ENCODE measurements at places on chromosomes 7 and 10.

DNA sequence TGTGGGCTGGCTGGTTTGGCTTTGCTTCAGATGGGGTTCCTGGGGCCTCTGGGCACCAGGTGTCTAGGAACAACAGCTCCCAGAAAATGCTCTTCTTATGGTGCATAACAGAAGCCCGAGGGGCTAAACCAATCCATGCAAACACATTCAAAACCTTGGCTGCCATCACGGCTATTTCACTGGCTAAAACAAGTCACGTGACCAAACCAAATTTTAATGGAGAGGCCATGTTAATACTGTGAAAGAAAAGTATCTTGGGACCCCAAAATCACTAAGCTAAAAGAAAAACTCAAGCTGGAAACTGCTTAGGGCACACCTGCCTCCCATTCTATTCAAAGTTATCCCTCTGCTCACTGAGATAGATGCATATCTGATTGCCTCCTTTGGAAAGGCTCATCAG is 19.1 kb upstream of the KCNK18 start:
- no peak for DNase-seq

DNA sequence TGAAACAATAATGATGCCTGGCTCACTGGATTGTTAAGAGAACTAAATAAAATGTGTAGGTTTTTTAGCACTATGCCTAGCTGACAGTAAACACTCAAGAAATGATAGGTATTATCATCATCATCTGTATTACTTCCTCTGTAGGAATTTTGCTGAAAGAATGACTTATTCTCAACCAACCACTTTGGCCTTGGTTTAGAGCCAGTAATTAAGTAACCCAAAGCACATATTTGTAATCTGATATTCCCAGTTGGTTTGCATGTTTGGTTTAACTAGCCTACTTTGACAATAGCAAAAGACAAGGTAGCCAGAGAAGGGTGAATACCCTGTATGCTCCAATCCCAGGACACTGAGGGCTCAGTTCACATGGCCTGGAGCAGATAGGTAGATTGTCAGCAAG is 34.4 kb downstream of the BCAP29 start:
- peak; percentile 68 for DNase-seq

DNA sequence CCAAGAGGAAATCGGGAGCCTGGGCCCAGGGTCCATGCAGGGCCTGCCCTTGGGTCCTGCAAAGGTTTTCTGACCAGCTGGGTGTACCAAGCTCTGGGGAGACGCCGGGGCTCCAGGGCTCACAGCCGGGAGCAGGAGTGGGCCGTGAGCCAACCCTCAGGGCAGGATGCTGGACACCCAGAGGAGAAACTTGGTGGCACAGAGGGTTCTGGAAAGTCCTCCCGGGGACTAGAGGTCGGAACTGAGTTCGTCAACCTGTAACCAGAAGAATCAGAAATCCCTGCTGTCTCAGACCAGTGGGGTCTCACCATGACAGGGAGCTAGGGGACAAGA is 29.2 kb upstream of the PPP2R2D start:
- DNase-seq, result no peak

- DNase-seq, result no peak
Observed at GRCh38 chr7:1187127-1187526, 27.1 kb upstream of the ZFAND2A start.

DNA sequence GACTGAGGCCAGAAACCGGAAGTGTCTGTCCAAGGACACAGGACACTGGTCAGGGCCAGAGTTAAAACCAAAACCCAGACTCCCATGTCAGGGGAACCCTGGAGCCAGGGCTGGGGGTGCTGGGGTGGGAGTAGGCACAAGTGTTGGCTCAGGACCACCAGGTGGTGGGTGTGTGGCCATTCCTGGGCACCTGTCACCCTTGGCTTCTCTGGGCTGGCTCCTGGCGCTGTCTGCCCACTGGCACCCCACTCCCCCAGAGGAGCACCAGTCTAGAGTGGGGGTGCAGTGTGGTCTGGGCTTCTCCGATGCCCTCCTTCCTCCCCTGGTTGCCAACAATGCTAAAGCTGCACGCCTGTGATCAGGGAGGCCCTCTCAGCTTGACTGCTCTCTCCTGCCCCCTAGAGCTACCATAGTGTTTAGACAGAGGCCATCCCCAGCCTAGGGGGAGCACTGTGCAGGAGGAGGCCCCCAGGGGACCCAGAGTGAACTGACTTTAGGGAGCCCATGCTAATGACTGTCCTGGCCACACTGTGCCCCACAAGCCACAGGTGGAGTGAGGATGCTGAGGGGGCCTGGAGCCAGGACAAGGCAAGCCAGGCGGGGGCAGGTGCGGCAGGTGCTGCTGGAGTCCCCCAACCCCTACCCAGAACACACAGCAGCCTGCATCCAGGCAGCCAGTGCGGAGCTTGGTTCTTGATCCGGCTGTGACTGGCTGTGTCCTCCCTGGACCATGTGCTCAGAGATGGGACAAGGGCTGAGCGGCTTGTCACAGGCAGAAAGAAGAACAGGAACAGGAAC is 11.0 kb downstream of the RASGEF1A start:
- DNase-seq, result no peak

DNA sequence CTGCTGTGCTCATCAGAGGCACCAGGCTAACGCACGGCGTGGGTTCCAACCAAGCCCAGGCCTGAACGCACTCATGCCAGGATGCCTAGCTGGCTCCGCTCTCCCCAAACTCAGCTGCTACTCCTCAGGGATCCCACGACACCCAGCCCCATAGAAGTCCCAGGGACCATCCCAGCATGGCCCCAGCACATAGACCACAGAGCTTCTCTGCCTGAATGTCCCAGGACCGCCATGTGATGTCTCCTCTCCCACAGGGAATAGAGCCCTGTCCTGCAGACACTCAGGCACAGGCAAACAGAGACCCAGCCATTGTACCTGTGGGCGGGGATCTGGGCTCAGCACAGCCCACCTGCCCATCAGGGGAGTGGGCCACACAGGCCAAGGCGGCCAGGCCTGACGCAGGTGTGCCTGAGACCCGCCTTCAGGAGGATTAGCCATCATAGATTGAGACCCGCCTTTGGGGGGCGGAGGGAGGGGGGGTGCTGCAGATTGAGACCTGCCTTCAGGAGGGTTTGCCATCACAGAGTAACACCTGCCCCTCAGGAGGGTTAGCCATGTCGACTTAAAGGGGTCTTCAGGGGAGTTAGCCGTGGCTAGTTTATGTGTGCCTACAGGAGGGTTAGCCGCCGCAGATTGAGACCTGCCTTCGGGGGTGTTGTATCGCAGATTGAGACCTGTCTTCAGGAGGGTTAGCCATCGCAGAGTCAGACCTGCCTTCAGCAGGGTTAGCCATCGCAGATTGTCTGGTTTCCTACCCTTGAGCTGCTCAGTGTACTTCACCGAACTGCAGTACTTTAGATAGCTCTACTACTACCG is 29.0 kb downstream of the RASGEF1A start:
- no peak for DNase-seq

DNA sequence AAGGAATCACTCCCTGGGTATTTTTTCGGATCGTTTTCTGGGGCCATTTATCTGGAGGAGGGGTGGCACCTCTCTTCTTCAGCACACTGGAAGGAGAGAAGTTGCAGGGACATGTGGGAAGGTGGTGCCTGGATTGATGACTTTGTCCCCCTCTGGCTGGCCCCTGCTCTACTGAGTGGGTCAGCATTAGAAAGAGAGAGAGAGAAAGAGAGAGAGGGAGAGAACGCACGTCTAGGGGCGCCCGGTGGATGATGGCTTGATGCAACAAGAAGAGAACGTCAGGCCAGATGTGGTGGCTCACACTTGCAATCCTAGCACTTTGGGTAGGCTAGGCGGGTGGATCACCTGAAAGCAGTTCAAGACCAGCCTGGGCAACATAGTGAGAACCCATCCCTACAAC is 5.5 kb upstream of the MUC12 start:
- no peak for DNase-seq

GRCh38 chr10:118243907-118244306 is 98.2 kb downstream of the FAM204A start:
- no peak for DNase-seq

- no peak for DNase-seq
Observed at GRCh38 chr10:33031815-33032653, 74.0 kb upstream of the ITGB1 start.

All from muscle of back (tissue), 13 donors.